ENCODE measurements at places on chromosomes 16 and 17.

GRCh38 chr16:85431431-85432124, 181.5 kb upstream of the GSE1 start:
- no peak for DNase-seq

DNA sequence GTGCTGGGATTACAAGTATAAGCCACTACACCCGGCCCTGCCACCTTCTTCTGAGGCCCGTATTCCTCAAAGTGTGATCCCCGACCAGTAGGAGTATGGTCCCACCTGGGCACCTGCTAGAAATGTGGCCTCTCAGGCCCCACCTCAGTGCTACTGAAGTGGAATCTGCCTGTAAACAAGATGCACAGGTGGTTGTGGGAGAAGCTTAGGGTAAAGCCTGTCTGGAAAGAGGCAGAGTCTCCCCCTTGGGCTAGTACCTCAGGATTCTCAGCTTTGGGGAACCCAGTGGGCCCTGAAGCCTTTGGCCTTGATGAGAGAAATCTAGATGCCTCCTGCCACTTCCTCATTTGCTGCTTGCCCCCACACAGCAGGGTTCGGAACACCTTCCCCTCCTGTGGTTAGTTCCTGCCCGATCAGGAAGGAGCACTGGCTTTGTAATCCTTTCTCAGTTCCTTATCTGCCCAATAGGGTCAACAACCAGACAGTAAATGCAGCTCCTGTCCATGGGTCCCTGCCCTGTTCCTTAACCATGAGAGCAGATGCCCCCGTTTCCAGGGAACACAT, 25.2 kb downstream of the TK2 start:
- DNase-seq, result no peak

GRCh38 chr17:5854871-5855554, 215.2 kb upstream of the WSCD1 start:
- DNase-seq, result no peak

DNA sequence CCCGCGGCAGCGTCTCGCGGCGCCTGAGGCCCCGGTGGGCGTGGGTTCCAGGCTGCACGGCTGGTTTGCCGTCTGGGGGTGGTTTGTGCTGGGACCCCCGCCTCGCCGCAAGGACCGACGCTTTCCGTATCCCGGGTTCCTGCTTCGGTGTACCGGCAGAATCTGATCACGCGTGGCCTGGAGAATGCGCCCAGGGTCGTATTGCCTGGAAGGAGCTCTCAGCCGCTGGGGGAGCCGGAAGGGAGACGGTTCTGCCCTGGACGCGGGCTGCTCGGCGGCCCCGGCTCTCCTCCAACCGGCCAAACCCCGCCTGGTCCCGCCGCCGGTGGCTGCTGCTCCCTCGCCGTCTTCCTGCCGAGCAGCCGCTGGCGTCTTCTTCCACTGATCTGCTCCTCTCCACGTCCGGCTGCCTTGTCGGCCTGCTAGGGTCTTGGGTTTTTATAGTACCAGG, 39.8 kb downstream of the ZNF778 start:
- DNase-seq, result no peak

DNA sequence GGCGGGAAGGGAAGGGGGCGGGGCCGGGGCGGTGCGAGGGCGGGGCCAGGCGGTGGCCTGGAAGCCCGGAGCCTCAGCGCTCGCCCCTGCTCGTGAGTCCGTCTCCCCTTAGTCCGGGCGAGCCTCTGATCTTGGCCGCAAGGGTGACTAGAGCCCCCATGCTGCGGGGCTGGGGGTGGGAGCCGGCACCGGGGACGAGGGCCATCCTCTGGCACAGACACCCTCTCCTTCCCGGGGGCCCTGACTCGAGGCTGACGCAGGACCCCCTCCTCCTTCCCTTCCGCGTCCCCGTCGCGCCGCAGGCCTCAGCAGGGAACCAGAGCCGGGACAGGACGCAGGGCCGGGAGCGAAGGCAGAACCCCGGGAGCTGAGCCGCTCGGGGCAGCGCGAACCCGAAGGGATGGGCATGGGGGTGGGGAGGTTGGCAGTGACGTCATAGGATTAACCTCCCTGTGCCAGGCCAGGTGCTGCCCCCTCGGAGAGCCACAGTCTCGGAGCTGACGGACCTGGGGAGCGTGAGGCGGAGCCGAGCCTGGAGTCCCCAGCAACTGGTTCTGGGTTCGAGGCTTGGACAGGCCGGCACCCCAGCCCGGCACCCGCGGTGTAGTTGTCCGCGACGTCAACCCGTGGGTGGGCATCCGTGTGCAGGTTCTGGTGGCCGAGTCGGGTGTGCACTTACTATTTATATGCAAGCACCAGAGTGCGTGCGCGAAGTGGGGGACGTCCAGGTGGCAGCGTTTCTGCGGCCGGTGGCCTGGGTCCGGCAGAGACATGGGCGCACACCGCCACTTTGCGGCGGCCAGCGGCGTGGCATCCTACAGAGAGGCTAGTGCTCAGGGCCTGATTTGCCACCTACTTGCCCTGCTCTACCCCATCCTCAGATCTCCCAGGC, 503 bp upstream of the PLCD3 start:
- peak; percentile 75 for DNase-seq

DNA sequence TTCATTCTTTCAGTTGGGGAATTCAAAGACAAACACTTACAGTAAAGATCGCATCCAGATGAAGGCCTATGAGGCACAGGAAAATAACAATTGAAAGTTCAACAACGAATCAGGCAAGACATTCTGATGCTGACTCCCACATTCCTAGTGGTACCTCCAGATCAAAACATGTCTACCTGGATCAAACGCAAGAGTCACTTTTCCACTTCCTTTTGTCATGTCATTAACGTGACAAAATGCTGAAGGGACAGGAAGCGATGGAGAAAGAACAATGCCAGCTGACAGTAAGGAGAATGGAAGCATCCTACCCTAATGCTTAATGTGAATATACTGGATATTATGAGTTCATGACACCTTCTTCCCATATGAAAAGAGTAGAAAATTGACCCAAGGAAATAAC, 365.4 kb upstream of the CDH11 start:
- no peak for DNase-seq

GRCh38 chr16:24174504-24174903, 81.6 kb upstream of the CACNG3 start:
- DNase-seq, result no peak

- DNase-seq, result peak; percentile 47
These were observed at the start of gene ATP2A3 for GRCh38 chr17:3964203-3965117. TSS of gene ATP2A3 (minus strand) at chr17:3964437. CDS start at chr17:3964291, 146 bp downstream.

DNA sequence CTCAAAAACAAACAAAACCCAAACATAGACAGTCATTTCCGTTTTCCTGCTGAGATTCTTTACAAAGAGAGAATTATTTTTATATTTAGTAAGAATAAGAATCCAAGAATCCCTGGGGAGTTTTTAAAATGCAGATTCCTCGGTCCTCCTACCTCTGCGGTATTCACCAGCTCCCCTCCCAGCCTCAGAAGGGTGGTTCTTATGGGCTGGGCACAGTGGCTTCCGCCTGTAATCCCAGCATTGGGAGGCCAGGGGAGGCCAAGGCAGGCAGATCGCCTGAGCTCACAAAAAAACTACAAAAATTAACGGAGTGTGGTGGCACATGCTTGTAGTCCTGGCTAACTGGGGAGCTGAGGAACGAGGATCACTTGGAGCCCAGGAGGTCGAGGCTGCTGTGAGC, 26.7 kb upstream of the USP7 start:
- DNase-seq, result no peak

DNA sequence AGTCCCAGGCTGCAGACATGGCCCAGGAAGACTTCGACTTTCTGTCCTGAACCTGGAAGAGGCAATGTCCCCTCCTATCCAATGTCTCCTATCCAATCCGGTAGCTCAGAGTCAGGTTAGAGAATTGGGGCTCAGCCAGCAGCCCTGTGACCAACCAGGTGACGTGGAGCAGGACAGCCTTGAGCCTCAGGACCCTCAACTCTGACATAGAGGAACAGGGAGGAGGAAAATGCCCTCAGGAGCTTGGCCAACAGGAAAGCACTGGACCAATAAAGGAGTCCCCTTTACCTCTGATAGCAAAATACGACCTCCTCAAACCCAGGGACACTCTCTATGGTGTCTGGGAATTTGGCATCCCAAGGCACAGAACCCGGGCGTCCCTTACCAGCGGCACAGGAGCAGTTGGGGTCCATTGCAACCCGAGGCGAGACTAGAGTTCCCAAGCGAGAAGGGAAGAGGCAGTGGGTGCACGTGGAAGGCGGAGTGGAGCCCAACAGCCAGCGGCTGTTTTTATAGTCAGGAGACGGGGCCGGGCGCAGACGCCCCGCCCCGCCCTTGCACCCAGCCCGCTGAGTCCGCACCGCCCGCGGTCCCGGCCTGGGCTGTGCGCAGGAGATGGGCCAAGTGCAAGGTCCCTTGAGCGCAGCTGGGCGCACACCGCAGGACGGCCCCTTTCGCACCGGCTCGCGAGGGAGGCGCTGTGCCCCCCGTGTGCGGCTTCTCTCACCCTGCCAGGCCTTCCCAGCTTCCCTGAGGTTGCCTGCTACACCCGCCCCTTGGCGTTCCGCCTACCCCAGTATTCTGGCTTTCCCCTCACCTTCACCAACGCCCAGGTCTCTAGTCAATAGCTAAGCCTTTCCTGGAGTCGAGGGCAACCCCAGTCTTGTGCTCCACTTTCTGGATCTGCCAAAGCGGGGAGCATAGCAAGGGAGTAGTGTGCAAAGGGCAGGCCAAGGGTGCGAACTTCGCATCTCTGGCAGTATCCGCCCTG, at the start of gene MT1G:
TSS of gene MT1G (minus strand) at position 485 of the 991 bp plus-strand sequence. CDS start at position 413, 72 bp downstream.
- peak; percentile 28 for DNase-seq

GRCh38 chr17:55763856-55764255, 13.0 kb downstream of the PCTP start:
- no peak for DNase-seq

DNA sequence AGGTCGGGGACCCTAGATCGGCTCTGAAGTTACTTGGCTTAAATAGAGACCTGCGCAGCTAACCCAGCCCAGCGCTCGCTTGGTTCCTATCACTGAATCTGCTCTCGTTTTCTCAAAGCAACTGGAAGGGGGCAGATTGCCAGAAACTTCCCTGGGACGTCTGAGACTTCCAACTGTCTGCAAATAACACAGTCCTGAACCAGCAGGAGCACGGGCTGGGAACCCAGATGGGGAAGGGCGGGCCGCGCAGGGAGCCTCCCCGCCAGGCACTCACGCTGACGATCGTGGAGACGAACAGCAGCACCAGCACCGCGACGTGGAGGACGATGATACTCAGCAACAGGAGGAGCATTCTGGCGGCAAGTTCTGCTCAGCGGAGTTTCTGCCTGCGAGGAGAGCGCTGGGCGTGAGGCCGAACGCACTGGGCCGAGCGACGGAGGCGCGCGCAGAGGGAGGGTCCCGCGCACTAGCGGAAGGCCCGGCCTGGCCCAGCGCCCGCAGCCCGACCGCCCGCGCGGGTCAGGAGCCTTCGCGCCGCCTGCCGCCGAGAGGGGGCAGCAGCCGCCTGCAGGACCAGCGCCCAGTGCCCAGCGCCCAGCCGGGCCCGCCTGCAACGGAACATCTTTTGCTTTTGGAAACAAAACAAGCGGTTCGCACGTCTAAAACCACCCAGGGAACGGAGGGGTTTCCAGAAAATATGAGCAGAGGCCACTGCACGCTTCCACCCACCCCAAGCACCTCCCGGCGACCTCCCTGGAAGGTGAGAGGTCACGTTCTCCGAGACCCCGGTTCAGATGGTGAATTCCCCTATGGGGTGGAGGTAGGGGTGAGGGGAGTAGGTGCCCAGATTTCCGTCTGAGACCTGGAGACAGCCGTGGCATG, 4.5 kb downstream of the PMP22 start:
- peak; percentile 60 for DNase-seq

- DNase-seq, result no peak
These were observed 2.2 kb upstream of the ALDOA start for GRCh38 chr16:30063278-30063892.

- no peak for DNase-seq
These were observed 674.4 kb downstream of the TOX3 start for GRCh38 chr16:51872524-51872923.

DNA sequence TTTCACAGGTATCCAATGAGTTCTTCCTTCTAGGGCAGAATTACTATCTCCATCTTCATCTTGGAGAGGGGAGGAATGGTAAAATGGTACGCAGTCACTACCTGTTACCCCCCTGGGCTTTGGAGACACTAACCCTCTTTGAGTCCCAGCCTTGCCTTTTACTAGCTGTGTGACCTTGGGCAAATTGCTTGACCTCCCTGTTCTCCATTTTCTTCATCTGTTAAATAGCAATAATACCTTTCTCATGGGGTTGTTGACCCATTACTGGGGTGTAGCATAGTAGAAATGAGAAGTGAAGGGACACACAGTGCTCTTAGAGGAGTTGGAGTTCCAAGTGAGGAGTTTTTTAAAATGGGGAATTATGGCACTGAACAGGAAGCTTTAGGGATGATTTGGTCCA, 324.7 kb downstream of the FOXL1 start:
- DNase-seq, result no peak

GRCh38 chr16:56970934-56971767, 9.4 kb downstream of the CETP start:
- DNase-seq, result no peak

DNA sequence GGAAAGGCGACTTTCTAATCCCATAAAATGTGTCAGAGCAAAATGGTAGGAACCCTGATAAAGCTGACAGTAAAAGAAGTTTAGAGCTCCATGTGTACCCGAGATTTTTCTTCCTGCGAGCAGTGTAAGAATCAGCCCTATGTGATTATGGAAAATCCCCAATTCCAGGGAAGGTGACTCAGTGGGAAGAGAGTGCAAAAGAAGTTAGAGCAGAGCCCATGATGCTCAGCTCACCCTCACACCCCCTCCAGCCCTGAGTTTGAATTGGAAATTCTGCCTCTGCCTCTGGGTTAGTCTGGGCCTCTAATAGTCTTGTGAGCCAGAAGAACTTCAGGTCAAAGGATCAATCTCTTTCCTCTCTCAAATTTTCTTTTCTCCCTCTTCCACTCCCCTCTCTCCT, 12.5 kb downstream of the C17orf78 start:
- DNase-seq, result no peak

DNA sequence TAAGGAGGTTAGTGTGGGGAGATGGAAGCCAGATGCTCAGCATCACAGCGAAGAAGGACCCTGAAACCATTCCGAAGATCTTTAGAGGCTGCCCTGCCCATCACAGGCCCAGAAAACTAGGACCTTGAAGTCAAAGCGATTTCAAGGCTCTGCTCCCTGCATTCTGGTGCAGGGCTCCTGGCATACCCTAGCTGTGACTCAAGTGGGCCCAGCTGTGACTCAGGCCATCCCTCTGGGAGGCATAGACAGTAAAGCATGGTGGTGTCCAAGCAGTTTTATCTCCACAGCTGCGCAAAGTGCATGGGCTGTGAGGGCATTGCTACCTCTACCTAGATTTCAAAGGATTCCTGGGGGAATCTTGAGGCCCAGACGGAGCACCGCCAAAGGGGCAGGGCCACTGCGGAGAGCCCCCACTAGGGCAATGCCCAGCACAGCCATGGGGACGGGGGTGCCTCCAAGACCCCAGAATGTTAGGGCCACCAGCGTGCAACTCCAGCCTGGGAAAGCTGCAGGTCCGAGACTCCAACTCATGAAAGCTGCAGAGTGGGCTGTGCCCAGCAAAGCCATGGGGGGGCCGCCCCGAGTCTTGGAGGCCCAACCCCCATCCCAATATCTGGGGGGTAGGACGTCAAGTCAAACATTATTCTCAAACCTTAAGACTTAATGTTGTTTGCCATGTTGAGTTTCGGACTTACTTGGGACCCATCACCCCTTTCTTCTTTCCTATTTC, 11.7 kb upstream of the ZNF594 start:
- DNase-seq, result no peak
